SK-N-MC (cell line): ENCODE measurements at places on chromosomes 1 and 21.

DNA sequence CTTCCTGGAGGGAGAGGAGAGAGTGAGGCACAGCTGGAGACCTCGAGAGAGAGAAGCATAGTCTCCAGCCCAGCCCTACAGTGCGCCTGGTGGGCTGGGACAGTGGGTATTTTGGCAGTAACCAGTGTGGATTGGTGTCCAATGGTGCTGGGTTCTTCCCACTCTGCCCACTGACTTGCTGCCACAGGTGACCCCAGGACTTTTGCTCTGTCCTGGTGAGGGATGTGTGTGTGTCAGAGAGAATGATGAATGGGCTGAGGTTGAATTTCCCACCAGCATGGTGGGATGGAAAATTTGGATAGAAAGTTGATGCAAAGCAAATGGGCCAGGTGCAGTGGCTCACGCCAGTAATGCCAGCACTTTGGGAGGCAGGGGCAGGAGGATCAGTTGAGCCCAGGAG is 26.3 kb downstream of the SERINC2 start:
- DNase-seq: no peak

DNA sequence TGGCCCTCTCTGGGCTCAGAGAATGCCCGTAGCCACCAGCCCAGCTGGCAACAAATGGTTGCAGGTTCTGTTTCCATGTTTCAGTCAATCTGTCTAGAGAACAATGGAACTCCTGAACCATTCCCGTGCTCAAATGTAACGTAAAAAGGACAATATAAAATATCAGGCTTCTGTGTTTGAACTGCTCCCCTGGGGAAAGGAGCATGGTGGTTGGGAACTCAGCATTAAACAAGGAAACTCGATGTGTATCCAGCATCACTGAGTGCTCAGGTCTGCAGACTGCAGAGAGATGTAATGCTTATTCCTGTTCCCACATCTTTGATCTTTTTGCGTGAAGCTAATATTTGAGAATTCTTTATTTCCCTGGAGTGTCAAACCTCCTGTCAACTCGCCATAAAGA is 326.5 kb downstream of the KIF26B start:
- no peak for DNase-seq

DNA sequence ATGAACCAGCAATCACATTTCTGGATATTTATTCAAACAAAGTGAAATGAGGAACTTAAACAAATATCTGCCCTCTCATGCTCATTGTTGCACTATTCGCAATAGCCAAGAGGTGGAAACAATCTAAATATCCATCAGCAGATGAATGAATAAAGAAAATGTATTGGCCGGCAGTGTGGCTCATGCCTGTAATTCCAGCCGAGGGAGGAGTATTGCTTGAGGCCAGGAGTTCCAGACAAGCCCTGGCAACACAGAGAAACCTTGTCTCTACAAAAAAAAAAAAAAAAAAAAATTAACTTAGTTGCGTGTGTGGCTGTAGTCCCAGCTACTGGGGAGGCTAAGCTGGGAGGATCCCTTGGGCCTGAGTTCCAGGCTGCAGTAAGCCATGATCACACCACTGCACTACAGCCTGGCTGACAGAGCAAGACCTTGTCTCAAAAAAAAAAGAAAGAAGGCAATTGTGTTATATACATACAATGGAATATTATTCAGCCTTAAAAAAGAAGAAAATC is 191.4 kb downstream of the AKT3 start:
- DNase-seq: no peak

- no peak for DNase-seq
Observed at GRCh38 chr1:217322834-217323233, 308.1 kb downstream of the GPATCH2 start.

GRCh38 chr1:203643213-203644045 is 16.8 kb downstream of the ATP2B4 start:
- DNase-seq: no peak

GRCh38 chr1:82226186-82226505 is 425.4 kb downstream of the ADGRL2 start:
- DNase-seq: no peak

DNA sequence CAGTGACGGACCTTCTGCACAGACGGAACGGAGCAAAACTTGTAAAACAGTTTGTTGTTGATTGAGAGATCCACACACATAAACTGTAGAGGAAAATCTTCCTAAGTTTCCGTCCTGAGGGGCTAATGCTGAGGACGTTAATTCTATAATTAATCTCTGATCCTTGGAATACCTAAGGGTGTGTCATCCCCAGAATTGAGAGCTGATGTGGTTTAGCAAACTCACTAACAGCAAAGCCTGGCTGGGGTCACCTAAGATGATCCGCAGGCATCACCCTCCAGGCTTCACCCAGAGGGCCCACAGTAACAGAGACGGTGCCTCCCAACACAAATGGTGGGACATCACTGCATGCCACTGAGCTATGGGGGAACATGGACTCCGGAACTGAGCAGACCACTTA is 97.5 kb downstream of the SMYD2 start:
- no peak for DNase-seq

DNA sequence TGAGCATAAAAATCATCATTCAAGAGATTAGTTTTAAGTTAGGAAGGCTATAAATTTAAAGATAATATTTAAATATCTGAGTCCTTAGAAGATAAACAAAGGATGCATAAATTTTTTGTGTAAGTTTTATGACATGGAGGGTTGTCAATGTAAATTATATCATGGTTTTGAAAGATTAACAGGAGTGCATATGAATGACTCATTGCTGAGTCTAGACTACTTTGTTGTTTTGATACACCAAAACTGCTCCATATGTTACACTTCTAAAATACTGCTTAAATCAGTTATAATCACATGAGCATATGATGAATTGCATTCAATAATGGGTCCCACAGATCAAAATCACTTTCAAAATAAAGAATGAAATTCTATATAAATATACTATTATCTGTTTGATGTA is 312.5 kb downstream of the KCNT2 start:
- no peak for DNase-seq

- no peak for DNase-seq
Observed at GRCh38 chr1:209652873-209653401, 712 bp upstream of the LAMB3 start.

- DNase-seq: no peak
Observed at GRCh38 chr1:108089477-108089876, 110.7 kb downstream of the SLC25A24 start.

GRCh38 chr21:46128106-46128932 is 27.1 kb downstream of the FTCD start:
- DNase-seq: no peak

GRCh38 chr1:61436016-61436415 is 288.9 kb downstream of the TM2D1 start:
- no peak for DNase-seq

GRCh38 chr1:193438771-193439170 is 252.4 kb upstream of the B3GALT2 start:
- DNase-seq: no peak

GRCh38 chr21:38333301-38334272 is 76.8 kb downstream of the KCNJ15 start:
- DNase-seq: no peak

- no peak for DNase-seq
Observed at GRCh38 chr1:229452956-229453801, 19.3 kb upstream of the ACTA1 start.

DNA sequence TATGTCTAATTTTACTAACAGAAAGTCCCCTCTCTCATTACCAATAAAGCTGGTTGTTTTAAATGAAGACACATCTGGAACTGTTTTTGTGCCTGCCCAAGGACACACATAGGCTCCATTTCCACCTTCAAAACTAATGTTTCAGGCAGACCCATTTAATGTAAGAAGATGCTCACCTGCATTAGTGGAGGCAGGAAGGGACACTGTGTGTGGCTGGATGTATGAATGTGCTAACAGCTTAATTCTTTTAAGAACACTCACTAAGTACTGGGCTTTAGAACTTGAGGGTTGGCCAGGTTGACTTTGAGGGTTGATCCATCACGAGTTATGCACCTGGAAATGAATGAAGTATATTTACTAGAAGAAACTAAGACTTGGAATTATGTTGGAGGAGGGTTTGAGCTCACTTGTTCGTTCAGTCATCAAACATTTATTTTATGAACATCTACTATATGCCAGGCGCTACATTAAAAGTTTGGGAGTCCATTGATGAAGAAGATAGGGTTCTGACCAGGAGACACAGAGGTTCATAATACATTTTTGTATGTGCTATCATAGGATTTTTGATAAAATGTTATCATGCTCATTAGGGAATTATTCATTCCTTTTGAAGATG is 5.4 kb downstream of the JUN start:
- DNase-seq: no peak

DNA sequence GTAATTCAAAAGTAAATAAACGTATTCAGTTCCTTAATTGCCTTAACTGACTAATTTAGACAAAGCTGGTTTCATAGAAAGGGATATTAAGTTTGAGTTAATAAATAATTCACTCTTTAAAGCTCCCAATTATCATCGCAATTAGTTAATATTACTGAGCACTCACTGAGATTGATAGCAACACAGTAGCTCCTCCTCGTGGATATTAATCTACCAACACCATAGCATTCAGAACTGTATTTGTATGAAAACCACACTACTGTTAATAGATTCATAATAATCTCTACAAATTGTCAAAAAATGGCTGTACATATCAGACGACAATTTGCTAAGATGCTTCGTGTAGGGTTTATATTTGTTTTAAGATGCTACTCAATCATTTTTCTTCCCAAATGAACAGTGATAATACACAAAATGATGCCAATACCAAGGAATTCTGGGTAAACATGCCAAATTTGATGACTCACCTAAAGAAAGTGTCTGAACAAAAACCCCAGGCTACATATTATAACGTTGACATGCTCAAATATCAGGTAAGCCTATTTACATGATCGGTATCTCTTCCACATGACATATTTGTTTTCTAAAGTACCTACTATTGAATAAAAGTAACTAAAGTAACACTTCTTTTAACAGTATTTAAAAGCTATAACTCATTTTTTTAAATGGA is 18.8 kb upstream of the DYNLT5 start:
- DNase-seq: no peak

- DNase-seq: no peak
Observed at GRCh38 chr1:192518700-192519099, 56.9 kb upstream of the RGS1 start.

DNA sequence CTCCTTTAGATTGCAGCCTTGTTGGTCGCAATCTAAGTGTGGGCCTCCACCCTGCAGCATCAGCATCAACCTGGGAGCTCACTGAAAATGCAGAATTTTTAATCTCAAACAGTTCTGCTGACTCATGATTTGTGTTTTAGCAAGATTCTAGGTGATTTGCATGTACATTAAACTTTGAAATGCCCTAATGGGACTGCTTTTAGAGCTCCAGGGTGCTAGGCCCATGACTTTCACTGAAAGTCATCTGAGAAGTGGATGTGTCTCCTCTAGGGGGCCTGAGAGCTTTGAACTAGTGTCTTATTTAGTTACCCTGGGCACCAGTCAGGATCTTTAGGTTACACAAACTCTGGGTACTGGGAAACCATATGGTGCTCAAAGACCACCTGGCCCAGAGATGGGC is 9.0 kb downstream of the TRIM67 start:
- no peak for DNase-seq

DNA sequence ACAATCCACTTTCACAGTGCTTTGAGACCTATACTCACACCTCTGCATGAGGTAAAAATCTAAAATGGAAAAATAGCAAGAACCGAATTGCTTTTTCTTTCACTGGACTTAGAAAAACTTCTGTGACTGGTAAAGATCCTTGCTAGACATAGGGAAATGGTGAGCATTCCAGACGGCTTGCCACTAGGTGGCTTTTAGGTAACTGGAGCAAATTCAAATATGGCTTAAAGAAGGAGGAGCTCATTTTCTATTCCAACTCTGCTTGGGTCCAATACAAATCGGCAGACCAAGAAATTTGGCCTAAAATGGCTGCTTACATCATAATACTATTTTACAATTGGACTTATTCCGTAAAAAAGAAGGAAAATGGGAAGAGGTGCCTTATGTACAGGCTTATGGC is 977.9 kb downstream of the ADGRL2 start:
- DNase-seq: no peak

DNA sequence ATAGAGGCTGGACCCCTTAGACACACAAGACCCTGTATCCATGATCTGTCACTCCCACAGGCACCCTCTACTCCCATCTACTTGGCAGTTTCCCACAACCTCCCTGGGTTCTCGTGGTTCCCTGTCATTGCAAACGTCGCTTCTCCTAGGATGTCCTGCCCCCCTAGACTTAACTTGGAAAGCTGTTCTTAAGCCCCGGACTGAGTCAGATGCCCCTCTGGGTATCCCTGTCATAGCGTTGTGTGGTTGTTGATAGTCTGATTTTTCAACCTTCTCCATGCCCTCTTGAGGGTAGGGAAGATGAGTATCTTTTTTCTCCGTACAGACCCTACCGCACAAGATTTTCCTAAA is 11.8 kb downstream of the RCC1 start:
- no peak for DNase-seq

- DNase-seq: no peak
Observed at GRCh38 chr1:229035054-229035747, 235.7 kb upstream of the RAB4A start.

DNA sequence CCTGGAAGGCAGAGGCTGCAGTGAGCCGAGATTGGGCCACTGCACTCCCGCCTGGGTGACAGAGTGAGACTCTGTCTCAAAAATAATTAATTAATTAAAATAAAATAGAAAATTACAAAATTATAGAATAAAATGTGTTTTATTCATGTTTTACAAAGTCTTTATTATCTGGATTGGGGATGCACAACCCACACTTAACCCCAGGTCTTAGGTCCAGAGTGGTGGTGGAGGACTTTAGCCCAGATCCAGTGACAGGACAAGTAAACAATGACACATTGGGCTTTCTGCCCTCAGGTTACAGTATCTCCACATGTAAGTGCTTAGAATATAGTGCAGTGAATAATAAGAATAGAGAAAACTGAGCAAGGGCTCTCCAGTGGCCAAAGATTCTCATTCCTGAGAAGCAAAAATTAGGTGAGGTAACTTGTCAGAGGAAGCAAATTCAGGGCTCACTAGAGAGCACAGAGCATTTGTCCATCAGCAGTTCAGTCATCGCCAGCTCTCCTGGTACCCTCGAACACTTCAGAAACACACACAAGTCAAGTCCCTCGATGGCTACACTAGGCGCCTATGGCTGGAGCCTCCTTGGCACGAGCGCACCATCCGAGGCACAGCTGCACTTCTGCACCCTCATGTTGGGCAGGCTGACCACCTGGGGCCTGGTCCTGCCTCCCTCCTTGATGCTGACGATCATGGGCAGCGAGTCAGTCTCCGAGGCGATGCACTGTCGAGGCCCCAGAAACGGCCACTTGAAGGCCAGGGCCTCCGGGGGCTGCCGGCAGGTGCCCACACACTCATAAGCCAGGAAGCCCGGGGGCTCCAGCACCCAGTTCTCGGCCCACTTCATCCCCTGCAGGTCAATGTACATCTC is 2.6 kb downstream of the LEFTY1 start:
- no peak for DNase-seq

DNA sequence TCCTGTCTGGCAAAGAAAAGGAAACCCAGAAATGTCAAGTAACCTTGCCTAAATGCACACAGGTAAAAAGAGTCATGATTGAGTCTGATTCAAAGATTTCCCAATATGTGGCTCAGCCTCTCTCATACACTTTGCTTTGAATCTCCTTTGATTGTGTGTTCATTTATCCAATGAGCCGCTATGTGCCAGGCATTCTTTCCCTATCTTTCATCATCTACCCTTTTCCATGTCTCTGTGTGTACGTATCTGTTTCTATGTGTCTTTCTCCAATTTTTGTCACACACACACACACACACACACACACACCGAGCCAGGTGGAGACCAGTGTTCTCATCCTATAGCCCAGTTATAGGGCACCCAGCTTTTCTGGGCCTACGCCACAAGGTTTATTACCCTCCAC is 35.7 kb upstream of the BCL9 start:
- DNase-seq: no peak
